ENCODE measurements at places on chromosomes 11 and 22.
A peak's percentile ranks its signal among the peaks of the same experiment; 100 is the strongest.

DNA sequence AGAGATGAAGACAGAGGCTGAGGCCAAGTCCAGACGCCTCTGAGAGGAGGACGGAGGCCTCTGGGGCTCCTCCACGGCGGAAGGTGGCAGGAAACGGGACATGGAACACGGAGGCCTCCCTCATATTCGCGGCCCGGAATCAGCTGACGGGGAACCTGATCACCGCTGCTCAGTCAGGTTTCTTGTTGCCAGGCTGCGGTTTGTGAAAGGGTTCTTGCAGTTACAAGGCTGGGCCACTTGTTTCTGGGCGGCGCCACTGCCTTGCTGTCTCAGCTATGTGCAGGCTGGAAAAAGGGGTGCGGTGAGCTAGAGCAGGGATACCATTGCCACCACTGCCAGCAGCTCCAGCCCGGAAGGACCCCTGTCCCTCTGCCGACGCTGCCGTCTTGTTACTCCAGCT lies 10.0 kb upstream of the MMP1 start:
- peak; percentile 51 for DNase-seq

DNA sequence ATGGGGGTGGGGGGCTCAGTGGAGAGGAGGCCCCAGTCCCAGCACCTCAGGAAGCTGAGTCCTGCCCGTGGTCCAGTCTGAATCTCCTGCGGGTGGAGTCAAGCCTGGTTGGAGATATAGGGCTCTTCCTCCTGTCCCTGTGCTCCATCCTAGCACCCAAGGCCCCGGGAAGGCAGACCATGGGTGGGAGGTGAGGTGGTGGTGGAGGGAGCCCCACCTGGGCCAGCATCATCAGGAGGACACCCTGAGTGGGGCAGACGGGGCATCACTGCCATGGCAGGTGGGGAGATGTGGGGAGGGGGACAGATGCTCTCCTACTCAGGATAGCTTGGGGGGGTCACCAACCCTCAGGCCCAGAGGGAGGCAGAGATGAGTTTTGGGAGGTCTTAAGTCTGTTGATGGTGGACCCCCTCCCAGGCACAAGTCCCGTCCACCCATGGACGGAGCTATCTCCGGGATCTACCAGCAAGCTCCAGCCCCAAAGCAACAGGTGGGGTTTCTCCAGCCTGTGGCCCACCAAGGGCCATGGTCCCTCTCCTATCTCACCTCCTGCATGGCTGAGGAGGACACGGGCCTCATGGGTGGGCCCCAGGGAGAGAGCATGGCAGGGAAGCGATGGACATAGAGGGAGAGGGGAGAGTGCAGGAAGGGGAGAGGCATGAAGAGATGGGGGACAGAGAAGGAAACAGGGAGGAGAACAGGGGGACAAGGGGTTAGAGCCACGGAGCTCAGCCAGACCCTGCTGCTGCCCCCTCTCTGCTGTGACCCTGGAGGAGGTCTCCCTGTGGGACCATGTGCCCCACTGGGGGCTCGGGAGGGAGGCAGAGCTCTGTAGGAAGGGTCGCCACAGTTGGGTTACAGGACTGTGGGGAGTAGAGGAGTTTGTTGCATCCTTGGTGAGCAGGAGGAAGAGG lies 1.3 kb downstream of the MRGPRE start:
- no peak for DNase-seq

GRCh38 chr11:114787126-114787525 lies 108.8 kb downstream of the NXPE2 start:
- no peak for DNase-seq

- DNase-seq = no peak
These were observed 6.4 kb upstream of the JAM3 start for GRCh38 chr11:134062265-134063123.

DNA sequence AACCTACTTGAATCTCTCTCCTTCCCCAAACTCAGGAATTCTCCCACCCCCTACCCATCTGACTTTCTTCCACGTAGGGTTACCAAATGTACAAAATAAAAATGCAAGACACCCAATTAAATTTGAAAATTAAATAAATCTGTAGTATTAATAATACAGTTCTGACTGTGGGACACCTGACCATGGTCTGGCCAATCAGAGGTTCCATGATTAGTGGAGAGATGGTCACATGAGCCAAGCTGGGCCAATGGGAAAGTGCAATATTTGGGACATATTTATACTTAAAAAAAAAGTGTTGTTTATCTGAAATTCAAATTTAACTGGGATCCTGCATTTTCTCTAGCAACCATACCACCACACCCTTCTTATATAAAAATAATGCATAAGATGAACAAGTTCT lies 29.8 kb upstream of the ASPHD2 start:
- no peak for DNase-seq

GRCh38 chr11:26457636-26458035 lies 114.4 kb downstream of the MUC15 start:
- DNase-seq = no peak

- no peak for DNase-seq
These were observed 184.5 kb upstream of the ISX start for GRCh38 chr22:34881453-34881852.

DNA sequence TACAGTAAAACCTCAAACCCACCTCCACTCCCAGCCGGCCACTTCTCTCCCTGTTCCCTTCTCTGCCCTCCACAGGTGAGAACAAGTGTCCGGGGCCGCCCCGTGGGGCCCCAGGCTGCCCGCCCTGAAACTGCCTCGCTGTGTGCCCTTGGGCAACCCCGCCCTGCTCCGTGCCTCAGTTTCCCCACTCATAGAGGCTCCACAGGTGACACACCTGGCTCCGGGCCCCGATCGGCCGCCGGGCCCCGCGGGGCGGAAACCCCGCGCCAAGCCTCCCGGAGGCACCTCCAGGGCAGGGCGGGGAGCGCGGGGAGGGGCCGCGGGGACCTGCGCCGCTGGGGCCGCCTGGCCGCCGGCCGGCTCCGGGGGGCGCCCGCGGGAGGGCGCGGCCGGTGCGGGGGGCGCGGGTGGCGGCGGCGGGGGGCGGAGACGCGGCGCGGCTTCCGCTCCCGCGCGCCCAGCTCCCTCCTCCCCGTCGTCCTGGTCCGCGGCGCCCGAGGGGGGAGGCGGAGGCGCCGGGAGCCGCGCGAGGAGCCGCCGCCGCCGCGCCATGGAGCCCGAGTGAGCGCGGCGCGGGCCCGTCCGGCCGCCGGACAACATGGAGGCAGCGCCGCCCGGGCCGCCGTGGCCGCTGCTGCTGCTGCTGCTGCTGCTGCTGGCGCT lies at the start of gene LRP5:
TSS of gene LRP5 (plus strand) at position 475 of the 663 bp plus-strand sequence. CDS start at position 599, 124 bp downstream.
- peak; percentile 83 for DNase-seq

GRCh38 chr11:78533399-78533798 lies 41.3 kb downstream of the NARS2 start:
- DNase-seq = no peak

DNA sequence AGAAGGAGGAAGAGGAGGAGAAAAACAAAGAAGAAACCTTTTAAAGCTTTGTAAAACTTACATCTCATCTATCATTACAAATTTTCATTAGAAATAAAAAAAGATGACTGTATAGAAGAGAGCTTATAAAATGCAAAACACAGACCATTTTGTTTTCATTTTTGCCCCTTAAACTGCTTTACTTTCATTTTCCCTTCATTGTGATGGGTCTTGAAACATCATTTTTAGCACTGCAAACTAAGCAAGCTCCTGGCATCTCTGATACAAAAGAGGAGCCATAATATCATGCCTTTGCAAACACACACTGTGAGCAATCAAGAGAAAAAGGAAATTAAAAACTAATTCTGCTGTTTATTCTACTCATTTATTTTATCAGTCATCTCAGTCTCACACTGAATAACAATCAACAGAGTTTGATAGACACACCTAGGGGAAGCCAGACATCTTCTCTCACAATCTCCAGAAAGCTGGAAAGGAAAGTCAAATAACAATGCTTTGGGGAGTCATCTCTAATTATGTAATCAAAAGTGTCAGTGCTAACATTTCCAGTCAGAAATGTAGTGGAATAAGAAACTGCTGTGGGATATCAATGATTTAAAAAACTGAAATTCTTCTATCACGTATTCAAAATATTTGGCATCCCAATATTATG lies 467.7 kb upstream of the FAT3 start:
- DNase-seq = no peak

- DNase-seq = peak; percentile 55
These were observed 34.3 kb upstream of the MICAL2 start for GRCh38 chr11:12075822-12076821.

DNA sequence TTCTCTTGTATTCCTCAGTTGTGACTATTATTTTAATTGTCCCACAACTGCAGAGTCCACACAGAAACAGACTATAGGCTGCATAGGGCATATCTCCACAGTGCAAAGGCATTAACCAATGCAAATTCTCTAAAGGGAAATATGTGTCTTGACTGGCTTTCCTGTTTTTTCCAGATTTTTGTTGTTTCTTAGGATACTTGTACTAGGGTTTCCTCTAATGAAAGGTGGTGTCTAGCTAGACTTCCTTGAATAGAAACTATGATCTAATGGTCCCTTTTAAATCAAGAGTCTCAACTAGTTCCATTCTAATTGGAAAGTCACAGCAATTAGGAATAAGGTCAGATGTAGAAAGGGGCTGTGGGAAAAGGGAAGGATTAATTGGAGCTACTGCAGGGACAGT lies 37.6 kb downstream of the SLC36A4 start:
- no peak for DNase-seq

DNA sequence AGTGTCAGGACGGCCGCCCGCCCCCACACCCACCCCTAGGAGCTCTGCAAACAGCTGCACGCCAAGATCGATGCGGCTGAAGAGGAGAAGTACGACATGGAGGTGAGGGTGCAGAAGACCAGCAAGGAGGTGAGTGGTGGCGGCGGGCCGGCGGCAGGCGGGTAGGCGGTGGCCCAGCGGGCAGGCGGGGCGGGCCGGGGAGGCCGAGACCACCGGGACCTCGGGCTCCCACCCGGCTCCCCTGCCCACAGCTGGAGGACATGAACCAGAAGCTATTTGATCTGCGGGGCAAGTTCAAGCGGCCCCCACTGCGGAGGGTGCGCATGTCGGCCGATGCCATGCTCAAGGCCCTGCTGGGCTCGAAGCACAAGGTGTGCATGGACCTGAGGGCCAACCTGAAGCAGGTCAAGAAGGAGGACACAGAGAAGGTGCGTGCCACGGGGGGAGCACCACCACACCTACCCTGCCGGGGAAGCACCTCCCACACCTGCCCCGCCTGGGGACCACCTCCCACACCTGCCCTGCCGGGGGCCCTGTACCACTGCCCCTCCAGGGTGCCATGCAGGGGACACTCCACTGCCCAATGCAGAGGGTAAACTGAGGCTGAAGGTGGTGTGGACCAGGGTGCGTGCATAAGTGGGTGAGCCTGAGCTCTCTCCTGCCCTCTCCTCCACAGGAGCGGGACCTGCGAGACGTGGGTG lies 2.1 kb downstream of the TNNI2 start:
- DNase-seq = no peak

- DNase-seq = peak; percentile 89
These were observed 10.7 kb upstream of the DSCAML1 start for GRCh38 chr11:117807482-117808327.

DNA sequence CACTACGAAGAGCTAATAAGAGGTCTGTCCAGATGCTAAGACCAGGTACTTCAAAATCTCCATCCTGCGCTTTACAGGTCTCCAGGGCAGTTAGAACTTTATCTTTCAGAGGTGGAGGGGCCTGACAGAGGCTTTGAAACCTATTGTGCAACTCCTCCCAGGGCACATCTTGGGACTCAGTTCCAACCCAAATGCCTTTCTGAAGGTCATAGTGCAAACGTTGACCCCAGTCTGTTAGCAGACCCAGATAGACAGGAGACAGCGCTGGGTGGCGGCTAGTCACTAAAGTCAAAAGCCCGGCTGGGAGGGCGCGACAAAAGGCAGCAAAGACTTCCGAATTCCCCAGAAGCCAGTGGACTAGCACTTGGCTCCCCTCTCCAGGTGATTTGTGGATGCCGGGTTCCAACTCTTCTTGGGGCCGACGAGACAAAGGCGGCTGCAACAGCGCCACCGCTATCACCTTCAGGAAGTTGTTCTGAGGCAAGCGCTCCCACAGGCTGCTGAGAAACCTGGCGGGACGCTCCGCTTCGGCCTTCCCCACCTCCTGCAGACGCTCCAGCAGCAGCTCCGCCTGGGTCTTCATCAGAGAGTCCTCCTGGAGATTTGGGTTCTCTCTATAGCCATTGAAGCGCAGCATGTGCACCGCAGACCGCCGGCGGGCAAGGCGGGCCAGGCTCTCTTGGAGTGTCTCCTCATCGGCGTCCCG lies 728 bp downstream of the FANCF start:
- peak; percentile 85 for DNase-seq

DNA sequence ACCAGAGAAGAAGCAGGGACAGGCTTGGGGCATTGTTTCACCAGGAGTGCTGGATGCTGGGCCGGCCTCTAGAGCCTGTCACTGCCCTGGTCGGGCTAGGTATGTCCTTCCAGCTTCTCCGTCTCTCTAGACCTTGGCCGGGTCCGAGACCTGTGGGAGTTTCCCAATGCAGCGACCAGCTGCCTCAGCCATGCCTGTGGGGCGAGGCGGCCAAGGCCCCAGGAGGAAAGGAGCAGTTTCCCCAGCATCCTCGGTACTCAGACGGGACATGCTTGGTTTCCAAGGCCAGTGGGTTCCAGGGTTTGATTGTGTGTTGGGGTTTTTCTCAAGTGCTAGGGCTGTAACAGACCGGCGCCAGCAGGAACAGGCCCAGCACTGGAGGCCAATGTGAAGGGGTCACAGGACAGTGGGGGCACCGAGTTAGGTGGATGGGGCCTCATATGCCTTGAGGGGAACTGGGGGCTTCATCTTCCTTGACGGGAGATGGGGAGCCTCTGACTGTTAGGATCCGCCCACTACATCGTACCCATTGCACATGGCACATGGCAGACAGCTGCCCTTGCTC lies 339.0 kb downstream of the TBC1D22A start:
- DNase-seq = peak; percentile 3

GRCh38 chr11:117226388-117227385 lies 5.2 kb downstream of the PCSK7 start:
- DNase-seq = peak; percentile 90

GRCh38 chr22:42385696-42386095 lies 46.5 kb downstream of the NFAM1 start:
- DNase-seq = no peak

GRCh38 chr22:17753401-17753989 lies 20.8 kb downstream of the BID start:
- DNase-seq = no peak

DNA sequence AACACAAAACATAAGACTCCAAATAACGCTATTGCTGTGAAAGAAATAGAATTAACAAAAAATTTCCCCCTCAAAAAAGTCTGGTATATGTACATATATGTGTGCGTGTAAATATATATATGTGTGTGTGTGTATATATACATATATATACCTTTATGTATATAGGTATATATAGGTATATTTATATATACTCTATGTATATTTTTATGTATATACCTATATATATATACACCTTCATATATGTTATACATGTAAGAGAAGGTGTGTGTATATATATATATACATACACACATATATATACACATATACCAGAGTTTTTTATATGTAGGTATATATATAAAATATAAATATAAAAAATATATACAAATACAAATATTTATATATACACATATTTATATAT lies 199.2 kb downstream of the RAB38 start:
- DNase-seq = no peak

GRCh38 chr22:40076702-40077645 lies 82.2 kb downstream of the FAM83F start:
- DNase-seq = no peak

All from hepatocyte (in vitro differentiated cells).